ENCODE measurements at places on chromosomes 16 and 17.

- DNase-seq = no peak
Observed at GRCh38 chr16:2904922-2905240, 6.8 kb upstream of the FLYWCH1 start.

DNA sequence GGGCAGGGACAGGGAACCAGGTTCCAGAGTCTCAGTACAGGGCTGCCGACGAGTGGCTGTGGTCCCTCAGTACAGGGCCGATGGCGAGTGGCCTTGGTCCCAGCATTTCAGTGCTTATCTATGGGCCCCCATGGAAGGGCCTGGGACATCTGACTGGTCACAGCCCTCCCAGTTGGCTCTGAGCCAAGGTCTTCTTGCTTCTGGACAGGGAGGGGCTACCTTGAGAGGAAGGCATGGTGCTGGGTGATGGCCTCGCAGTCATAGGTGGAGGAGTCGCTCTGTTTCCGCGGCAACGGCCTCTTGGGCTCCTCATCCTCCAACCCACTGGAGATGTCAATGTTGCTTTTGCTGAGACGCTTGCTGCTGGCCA is 32.5 kb downstream of the PIMREG start:
- no peak for DNase-seq

- DNase-seq = no peak
Observed at GRCh38 chr17:49051269-49051668, 54.1 kb downstream of the IGF2BP1 start.

DNA sequence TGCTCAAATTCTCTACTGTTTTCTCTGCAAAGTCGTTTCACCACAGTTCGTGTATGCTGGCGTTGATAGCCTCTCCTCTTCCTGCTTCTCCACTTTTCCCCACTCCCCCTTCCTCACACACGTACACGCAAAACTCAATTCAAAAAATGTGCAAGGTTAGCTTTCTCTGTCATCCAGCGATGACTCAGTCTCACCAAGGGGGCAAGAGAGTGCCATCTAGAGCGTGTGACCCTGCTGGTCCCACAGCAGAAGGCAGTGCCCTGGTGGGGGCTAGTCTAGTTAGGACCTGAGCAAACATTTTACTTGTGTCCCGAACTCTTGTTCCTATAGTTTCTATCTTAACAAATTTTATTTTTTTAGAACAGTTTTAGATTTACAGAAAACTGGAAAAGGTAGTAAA is 121.2 kb upstream of the CHMP6 start:
- DNase-seq = no peak

DNA sequence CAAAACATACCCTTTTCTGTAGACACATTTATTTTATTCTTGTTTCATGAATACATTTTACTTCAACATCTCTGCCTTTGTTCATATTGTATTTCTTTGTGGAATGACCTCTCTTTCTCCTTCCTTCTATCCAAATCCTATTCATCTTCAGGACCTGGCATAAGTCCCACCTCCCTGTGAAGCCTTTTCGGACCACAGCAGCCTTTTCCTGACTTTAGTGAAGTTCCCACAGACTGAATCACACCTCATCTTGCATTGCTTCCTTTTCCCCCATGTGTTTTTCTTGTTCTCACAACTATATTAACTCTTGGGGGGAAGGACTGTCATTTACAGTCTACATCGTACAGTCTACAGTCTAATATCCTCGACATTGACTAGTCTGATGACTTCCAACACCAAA is 58.2 kb downstream of the MFSD11 start:
- peak; percentile 4 for DNase-seq

DNA sequence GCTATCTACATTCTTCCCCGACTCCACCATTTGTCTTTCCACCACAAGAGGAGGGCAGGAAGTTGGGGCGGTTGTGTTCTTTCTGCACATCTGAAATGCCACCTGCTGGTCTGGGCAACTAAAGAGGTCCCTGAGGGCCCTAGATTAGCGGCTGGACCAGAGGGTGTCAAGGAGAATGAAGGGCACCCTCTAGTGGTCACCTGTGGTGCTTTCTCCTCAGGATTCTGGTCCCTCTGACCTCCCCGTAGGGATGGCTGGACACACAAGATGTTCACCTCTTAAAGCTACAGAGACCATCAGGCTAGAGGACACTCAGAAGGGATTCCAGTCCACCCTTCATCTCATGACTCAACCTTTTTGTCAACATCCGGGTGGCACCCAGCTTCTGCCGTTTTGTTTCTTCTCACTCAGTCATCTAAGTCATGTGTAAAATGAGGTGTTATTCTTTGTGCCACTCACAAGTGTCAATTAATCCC is 2.9 kb upstream of the SCIMP start:
- no peak for DNase-seq

GRCh38 chr17:3903051-3903825 is 10.4 kb upstream of the CAMKK1 start:
- DNase-seq = no peak

- peak; percentile 24 for DNase-seq
Observed at GRCh38 chr17:80364091-80364691, 50.8 kb upstream of the ENDOV start.

GRCh38 chr17:35170968-35171771 is 23.0 kb downstream of the SLC35G3 start:
- no peak for DNase-seq

DNA sequence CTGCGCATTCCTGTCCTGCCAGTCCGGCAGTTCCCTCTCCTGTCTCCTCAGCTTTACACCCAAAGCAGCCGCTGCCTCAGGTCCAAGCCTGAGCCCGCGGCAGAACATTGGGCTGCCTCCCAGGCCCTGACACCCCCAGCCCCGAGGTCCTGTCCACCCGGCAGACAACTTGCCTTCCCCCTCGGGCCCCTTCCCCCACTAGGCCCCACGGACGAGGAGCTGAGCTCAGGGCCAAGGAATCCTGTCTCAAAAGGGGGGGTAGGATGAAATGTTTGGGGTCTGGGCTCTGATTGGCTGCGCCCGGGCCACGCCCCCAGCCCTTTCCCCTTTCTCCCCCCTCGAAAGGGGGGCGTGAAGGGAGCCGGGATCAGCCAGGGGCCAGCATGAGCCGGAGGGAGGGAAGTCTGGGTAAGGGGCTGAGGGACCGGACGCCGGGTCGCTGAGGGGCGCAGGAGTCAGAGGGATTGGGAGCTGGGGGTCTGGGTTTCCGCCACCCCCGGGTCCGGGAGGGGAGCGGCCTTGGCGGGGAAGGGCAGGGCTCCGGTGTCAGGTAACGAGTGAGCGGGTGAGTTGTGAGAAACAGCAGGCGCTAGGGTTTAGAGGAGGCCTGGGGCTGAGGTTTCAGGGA is at the start of gene CTF1:
Gene CTF1, plus strand, starts transcription at position 354 of the 628 bp plus-strand sequence. Its CDS starts 30 bp downstream, at position 384.
- peak; percentile 42 for DNase-seq

DNA sequence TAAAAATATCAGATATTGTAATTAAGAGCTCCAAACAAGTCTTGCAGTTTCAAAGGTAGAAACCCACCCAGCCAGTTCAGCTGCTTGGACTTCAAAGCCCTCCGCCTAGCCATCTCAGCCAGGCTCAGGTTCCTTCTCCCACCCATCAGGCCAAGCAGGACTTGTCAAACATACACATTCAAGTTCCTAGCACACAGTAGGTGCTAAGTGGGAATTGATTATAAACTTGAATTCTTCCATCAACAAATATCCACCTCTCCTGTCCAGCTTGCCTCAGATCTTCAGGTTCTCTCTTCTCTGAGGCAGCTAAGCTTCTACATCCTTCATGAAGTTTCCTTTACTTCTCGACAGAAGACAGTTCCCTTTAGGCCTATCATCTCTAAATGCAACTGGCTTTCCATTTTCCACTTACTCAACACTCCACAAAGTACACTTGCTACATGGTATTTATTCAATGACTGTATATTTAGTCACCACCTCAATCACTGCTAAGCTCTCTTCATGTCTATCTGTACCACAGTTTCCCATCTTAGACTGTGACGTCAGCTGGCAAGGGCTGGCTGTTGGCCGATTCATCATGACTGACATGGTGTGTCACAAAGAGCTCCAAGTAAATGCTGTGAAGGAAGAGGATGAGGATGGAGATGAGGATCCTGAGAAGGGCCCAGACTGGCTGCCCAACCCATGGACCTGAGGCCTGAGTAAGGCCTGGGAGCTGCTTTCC is 13.3 kb upstream of the COG7 start:
- DNase-seq = no peak

- no peak for DNase-seq
Observed at GRCh38 chr17:31907342-31907962, 5.9 kb upstream of the UTP6 start.

DNA sequence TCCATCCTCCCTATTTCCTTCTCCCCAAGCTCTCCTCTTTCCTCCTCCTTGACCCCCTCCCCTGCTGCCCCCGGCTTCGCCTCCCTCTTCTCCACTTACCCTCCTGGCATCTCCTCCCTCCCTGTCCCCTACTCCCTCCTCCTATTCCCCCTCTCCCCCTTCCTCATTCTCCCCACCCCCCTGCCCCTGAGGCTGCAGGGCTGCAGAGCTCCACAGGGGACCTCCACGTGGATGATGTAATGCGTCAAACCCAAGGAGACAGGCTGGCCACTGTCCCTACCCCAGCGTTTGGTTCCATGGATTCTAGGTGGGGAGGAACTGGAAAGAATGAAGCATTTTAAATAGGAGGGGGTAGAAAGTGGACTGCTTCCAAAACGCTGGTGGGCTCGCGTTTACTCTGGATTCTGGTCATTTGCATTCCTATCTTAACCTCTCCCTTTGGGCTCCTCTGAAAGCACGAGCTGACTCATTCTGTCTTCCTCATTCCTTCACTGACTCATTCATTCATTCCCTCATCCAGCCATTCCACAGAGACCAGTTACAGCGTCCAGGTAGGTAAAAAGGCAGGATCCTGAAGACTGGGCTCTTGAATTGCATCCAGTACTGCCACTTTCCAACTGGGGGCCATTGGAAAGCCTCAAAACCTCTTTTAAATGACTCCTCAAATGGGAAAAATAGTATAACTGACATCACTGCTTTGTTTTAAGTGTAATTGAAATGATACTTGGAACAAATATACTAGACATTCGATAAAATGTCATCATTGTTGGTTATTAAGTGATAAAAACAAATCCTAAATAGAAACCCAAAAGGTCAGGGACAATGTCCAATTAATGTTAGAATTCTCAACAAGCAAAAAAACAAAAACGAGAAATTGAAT is 943 bp upstream of the COTL1 start:
- DNase-seq = no peak

GRCh38 chr17:68437979-68438822 is 19.1 kb downstream of the WIPI1 start:
- no peak for DNase-seq

- DNase-seq = peak; percentile 76
Observed at GRCh38 chr17:57243171-57243622, 13.1 kb upstream of the MSI2 start.

GRCh38 chr16:31569360-31569717 is 41.6 kb downstream of the AHSP start:
- no peak for DNase-seq

GRCh38 chr16:2194166-2194834 is 2.1 kb downstream of the CASKIN1 start:
- DNase-seq = no peak

- DNase-seq = no peak
Observed at GRCh38 chr17:39665642-39666224, 584 bp downstream of the TCAP start.

DNA sequence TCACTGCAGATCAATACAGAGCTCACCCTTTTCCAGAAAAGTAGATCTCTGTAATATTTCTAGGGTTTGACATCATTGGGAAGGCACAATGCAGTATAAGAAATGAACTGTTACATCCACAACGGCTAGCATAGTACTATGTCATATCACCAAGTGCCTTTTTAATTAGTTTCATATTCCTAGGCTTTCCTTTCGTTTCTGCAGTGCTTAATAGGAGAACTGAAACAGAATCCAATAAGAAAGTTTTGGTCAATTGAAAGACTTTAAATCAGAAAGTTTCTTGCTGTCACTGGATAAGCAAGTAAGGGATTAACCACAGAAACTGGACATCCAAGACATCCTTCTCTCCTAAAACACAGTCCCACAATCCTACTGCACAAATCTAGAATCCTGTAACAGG is 3.5 kb upstream of the RNF43 start:
- no peak for DNase-seq

- no peak for DNase-seq
Observed at GRCh38 chr17:75976175-75976848, 2.7 kb downstream of the ACOX1 start.

- no peak for DNase-seq
Observed at GRCh38 chr17:31740611-31741082, 118.4 kb downstream of the COPRS start.

GRCh38 chr17:44892250-44892649 is 7.0 kb downstream of the EFTUD2 start:
- DNase-seq = no peak

GRCh38 chr17:21186399-21187187 is 27.4 kb downstream of the TMEM11 start:
- DNase-seq = no peak

DNA sequence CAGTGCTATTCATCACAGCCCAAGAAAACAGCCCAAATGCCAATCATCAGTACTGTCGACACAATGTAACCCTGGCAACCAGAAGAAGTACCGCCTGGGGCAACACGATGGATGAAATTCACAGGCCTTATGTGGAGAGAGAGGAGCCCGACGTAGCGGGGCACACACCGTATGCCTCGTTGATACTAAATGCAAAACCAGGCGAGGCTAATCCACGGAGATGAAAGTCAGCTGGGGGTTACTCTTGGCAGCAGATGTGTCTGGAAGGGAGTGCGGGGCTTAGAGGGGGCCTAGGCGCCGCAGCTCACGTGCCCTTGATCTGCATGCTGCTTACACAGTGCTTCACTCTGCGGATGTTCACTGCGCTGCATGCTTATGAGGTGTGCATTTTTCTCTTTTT is 29.8 kb downstream of the ITGAE start:
- DNase-seq = no peak

GRCh38 chr17:2500446-2500845 is 11.2 kb downstream of the METTL16 start:
- DNase-seq = no peak

GRCh38 chr16:11841026-11841425 is 10.3 kb downstream of the RSL1D1 start:
- no peak for DNase-seq

DNA sequence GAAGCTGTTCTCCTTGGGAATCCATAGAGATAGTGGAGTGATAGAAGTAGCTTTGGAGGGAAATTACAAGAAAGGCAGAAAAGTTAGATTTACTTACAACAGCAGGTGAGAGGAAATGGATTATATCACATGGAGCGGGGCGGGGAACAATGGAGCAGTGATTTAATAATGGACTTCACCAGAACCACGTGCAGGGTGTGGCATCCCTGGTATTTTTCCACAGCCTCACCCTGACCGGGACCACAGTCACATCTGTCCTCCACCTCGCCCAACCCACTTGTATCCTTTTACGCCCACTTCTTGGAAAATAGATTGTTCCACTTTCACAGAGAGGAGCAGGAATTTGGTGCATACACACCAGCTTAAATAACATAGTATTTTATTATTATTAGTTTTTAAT is 15.9 kb upstream of the CYB5B start:
- no peak for DNase-seq

DNA sequence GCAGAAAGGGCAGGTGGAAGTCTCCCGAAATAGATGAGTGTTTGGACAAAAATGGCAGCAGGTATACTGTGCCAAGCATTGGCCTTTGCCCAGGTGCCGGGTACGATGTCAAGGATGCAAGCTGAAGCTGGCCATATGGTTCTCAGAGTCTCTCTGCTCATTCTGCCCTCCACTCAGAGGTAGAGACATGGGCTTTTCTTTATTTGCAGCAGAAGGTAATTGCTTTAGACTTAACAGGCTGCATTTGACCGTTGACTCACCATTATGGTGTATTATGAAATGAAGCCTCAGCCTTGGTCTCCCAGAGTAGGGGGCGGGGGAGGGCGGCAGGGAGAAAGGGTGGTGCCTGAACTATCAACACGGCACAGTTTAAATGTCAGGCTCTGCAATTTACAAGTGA is 969.1 kb upstream of the EEF2KMT start:
- no peak for DNase-seq

All from posterior cingulate gyrus (tissue), 11 donors.